ENCODE measurements at places on chromosomes 3 and 15. TPM values are rescaled to one million over a fixed set of nuclear protein-coding genes. Genes with fewer than 3 reads are reported as not detected.

- no peak for DNase-seq
Observed at GRCh38 chr3:189820365-189820720, 189.2 kb downstream of the TP63 start.

DNA sequence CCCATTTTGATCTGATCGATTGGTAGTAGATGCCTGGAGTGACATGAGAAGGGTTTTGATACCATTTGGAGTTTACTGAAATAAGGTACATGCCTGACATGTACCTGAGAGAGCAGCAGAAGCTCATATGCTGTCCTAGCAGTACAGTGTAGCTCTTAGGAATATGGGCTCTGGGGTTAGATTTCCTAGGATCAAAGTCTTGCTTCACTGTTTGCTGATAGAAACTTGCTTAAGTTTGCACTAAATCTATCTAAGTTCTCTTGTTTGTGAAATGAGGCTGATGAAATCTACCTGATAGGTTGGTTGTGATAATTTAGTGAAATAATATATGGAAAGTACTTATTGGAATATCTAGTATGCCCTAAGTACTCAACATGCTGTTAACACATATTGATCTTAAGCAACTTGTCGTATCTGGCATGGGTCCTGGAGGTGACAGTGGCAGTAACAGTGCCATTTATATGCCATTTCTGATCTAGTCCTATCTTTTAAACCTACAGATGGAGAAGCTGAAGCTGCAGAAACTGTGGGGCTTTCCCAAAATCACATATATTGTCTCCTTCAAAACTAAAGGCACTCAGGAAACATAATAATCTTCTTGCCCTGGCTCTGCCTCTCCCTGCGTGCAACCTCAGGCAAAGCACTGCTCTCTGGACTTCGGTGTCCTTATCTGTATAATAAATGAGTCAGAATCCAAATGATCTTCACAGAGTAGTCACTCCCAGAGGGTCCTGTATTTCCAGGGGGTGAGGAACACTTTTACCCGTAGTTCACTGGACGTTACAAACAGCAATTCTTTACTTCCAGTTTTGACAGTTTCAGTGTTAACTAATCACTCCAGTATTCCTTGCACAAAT, 223.6 kb upstream of the SETMAR start:
- no peak for DNase-seq

- DNase-seq: no peak
Observed at GRCh38 chr3:10936686-10937085, 55.9 kb upstream of the SLC6A1 start.

GRCh38 chr15:36888011-36888992, 212.0 kb downstream of the MEIS2 start:
- no peak for DNase-seq

GRCh38 chr3:8325306-8325705, 176.3 kb upstream of the LMCD1 start:
- DNase-seq: no peak

GRCh38 chr15:77568973-77569728, 63.6 kb downstream of the LINGO1 start:
- DNase-seq: no peak

GRCh38 chr3:141305436-141305835, 62.9 kb upstream of the ZBTB38 start:
- DNase-seq: no peak

GRCh38 chr3:172316758-172317157, 131.5 kb downstream of the GHSR start:
- no peak for DNase-seq

DNA sequence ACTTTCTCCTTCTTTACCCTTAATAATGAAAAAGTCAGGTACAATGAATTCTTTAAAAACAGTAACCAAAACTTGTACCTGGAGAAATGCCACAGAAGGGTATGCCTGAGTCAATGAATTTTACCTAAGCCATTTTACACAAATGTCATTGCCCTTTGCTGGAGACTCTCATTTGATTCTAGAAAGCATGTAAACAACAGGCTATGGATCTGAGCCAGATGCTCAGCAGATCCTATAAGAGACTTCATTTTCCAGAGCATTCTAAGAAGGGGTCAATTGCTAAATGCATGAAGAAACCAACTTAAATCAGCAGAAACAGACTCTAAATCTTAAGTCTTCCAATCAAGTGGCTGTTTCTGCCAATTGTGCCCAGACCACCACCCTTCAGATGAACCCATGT, 83.8 kb upstream of the GALNT15 start:
- no peak for DNase-seq

- no peak for DNase-seq
Observed at GRCh38 chr15:98842973-98843285, 164.7 kb downstream of the PGPEP1L start.

Gene MUC20
- polyA plus RNA-seq: 3.5 TPM

Gene CADPS
- polyA plus RNA-seq: 2.2 TPM

Gene ZCWPW2
- polyA plus RNA-seq: 1.7 TPM

All from forelimb muscle (tissue), 1 donor.